ENCODE measurements at places on chromosomes 4 and X.

- DNase-seq, result no peak
Observed at GRCh38 chrX:13468096-13468495, 101.3 kb upstream of the EGFL6 start.

GRCh38 chrX:38607976-38608375 lies 46.6 kb downstream of the TSPAN7 start:
- no peak for DNase-seq

- DNase-seq, result no peak
Observed at GRCh38 chrX:125295337-125295736, 24.3 kb upstream of the TEX13C start.

DNA sequence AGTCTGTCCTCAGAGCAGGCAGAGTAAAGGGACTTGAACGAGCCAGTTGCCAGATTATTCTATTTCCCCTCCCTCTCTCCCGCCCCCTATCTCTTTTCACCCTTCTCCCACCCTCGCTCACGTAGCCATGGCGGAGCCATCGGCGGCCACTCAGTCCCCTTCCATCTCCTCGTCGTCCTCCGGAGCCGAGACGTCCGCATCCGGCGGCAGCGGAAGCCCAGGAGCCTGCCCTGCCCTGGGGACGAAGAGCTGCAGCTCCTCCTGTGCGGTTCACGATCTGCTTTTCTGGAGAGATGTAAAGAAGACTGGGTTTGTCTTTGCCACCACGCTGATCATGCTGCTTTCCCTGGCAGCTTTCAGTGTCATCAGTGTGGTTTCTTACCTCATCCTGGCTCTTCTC lies 106.2 kb upstream of the SMAD1 start:
- no peak for DNase-seq

DNA sequence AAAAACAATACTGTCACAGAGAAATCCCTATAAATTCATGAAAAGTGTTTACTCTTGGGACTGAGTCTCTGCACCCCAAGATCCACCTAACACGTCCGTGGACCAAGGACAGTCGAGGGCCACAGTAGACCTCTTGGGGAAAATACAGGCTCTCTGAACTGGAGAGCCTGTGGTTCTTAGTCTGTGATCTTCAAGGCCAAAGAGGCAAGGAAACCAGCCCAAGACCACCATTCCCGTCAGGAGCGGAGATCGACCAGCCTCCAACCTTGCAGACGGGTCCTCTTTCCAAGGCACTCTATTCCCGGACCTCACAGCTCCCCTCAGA lies 1.6 kb upstream of the APBB2 start:
- DNase-seq, result no peak

DNA sequence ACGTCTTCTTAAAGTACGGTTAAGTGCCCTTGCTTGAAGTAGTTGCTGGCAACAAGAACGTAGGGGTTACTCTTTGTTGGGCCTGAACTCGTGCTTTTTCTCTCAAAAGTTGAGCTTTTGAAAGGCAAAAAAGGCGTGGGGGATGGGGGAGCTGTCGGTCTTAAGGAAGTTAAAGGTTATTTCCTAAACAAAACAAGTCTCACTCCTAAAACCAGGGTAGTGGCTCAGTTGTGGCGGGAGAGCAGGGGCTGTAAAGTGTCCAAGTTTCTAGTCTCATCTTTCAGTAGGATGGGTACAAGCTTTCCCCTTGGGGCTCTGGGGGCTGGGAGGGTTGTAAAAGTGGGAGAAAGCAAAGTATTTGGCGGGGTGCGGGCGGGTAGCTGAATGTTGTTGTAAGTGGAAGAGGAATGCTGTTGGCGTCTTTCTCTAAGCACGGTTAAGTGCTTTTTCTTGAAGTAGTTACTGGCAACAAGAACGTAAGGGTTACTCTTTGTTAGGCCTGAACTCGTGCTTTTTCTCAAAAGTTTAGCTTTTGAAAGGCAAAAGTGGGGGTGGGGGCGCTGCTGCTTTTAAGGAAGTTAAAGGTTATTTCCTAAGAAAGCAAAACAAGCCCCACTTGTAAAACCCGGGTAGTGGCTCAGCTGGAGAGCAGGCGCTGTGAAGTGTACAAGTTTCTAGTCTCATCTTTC lies 904 bp upstream of the WDR1 start:
- no peak for DNase-seq
